ENCODE measurements at places on chromosomes 7 and 10.

DNA sequence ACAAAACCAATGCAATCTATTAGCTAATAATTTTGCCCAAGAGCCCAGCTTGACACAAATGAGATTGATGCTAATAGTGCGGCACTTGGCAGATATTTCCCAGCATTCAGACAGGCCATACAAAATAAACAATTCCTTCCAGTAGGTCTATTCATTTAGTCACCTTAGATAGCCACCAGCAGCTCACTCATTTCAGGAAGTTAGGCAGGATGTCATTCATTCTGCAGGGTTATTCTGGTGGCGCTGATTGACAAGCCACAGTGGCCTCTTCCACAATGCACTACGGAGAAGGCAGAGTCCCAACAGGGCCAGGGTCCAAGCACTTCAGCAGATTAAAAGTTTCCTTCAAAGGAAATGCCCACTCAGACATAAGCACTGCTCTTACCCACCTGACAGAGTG is 55.8 kb downstream of the PIK3AP1 start:
- DNase-seq = peak; percentile 54

DNA sequence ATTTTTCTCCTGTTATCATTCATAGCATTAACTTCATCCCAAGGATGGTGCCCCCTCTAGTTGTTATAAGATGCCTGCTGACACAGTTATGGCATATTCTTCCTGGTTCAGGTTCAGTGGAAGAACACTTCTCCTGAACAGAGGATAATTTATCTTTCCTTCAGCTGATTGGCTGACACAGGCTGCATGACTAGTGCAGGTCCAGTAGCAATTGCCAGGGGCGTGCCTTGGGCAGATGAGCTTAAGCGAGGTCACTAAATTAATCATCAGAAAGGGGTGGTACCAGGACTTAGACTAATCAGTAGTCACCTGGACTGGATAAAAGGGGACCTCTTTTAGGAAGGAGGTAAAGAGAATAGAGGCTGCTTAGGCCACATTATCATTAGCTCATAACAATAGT is 42.3 kb downstream of the BZW2 start:
- DNase-seq = no peak

- DNase-seq = no peak
These were observed 122.5 kb downstream of the TMEM26 start for GRCh38 chr10:61330669-61331068.

GRCh38 chr10:70650104-70650503 is 22.2 kb upstream of the ADAMTS14 start:
- no peak for DNase-seq

DNA sequence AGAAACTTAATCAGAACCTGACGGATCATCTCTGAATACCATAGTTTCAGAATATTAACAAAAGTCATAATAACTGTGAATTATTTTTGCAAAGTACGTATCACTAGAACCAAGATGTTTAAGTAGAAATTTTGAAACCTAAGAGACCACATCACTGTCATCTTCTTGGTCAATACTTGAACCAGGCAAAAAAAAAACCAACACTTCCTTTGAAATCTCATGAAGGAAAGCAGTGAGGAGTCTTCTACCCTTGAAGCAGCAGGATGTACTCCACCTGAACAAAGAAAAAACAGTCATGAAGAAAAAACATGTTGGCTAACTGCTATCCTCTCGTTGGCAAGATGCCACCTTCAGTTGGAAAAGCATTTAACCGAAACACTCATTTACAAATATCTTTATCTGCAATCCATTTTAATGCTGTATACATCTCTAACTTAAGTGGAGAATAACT is 82.4 kb downstream of the SRPK2 start:
- DNase-seq = no peak

- DNase-seq = no peak
These were observed 45.7 kb upstream of the ARID5B start for GRCh38 chr10:61855771-61856170.

GRCh38 chr10:4825868-4826791 is at the start of gene AKR1E2:
AKR1E2 (plus strand) TSS chr10:4826207; CDS start chr10:4826325, 118 bp downstream.
- peak; percentile 56 for DNase-seq

DNA sequence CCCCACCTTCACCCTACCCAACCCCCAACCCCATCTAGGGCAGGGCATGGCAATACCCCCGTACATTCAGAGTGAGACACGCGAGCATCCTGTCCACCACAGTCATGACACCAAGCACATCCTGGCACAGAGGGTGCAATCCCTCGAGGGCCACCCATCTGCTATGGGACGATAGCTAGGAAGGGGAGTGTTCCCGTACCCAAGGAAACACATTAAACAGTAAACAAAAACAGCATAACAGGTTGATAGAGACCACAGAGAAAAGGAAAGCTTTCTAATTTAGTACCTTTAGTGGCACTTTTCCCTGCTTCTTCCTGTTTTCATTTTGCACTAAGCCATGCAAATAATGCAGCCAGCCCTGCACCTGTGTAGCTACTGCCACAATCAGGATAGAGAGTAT is 2.3 kb upstream of the SMKR1 start:
- no peak for DNase-seq

DNA sequence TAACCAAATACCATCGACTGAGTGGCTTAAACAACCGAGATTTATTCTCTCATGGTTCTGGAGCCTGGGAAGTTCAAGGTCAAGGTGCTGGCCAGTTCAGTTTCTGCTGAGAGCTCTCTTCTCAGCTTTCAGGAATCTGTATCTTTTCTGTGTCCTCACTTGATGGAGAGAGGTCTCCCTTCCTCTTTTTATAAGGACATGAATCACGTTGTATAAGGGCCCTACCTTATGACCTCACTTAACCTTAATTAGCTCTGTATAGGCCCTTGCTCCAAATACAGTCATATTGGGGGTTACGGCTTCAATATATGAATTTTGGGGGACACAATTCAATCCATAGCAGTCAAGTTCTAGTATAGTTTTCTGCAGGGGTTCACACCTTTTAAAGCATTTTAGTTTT is 135.2 kb upstream of the ADO start:
- no peak for DNase-seq

GRCh38 chr7:111498391-111499007 is 63.8 kb downstream of the IMMP2L start:
- no peak for DNase-seq

DNA sequence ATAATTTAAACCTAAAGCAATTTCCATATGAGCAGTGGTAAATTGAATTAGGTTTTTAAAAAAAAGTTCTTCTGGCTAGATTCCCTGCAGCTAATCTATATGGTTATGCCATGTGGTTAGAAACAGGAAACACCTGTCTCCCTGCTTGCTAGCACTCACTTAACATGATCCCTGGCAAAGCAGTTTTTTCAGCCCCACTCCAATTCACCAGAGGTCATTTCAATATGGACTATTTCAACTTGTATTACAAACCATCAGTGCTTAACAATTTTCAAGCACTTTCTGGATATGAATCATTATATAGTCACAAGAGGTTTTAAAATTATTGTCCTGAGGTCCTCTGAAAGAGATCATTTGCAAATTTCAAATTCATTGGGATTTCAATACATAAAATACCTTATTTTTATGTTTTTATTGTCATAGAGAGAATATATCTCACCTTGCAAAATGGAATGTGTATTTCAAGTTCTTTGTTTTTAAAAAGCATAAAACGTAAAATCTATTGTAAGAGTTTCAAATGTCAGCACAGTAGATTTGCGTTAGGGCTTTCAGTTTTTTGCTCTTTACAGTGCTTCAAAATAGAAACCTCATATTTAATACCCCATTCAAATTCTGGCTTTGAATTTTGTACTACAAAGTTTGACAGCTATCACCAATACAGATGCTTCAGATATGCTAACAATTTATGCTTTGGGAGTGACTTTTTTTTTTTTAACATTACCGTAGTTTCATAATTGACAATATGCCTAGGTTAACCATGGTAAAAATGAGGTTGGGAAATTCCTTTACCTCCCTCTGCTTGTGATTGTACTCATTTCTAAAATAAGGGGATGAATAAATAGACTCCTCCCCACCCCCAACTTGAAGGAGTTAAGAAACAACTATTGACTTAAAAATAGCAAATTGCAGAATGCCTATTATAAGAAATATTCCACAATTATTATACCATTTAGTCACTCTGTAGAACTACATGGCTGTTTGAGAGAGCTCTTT is 117.5 kb upstream of the HGF start:
- no peak for DNase-seq

GRCh38 chr7:95874129-95874528 is 101.8 kb downstream of the DYNC1I1 start:
- DNase-seq = no peak

- no peak for DNase-seq
These were observed 44.0 kb downstream of the AKR1D1 start for GRCh38 chr7:138120140-138120827.

- peak; percentile 30 for DNase-seq
These were observed 168.3 kb upstream of the PPP1R3A start for GRCh38 chr7:114086914-114087652.

GRCh38 chr7:107915541-107915940 is 24.6 kb downstream of the DLD start:
- no peak for DNase-seq

- DNase-seq = no peak
These were observed 141.6 kb upstream of the TCERG1L start for GRCh38 chr10:131452926-131453720.

DNA sequence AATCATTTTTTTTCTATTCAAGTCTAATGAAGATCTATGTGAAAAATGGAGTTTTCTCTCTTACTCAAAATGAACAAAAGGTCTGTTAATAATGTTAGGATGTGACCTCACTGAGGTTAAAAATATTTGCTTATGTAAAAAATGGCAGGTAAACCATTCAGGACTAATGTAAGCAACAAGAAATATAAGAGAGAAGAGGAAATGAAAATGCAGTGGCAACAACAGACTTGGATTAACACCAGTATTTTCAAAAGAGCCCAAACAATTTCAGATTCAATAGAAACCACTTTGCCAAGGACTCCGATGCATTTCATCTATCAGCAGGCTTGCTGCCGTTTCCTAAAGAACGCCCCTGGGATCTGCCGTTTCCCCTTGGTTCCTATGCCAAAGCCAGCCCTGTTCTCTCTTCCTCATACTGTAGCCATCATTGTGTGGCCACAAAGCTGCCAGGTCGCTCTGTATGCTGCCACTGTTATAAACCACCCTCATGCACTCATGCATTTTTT is 66.4 kb downstream of the MTURN start:
- peak; percentile 22 for DNase-seq

DNA sequence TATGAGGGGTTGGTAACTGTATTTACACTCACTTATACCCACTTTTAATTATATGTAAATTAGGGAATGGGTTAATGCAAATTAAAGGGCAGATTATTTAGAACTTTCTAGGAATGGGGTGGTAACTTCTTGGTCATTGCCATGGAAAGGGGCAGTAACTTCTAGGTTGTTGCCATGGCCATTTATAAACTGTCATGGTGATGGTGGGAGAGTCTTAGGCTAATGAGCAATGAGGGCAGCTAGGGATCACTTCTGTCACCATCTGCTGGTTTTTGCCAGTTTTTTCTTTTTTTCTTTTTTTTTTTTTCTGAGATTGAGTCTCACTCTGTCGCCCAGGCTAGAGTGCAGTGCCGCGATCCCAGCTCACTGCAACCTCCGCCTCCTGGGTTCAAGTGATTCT is 33.1 kb downstream of the NAPEPLD start:
- DNase-seq = no peak

DNA sequence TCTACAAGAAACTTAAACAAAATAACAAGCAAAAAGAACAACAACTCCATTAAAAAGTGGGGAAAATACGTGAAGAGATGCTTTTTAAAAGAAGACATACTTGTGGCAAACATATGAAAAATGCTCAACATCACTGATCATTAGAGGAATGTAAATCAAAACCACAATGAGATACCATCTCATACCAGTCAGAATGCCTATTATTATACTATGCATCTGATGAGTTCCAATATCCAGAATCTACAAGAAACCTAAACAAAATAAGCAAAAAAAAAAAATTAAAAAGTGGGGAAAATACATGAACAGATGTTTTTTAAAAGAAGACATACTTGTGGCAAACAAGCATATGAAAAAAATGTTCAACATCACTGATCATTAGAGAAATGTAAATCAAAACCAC is 29.6 kb upstream of the AKR1C3 start:
- no peak for DNase-seq

- no peak for DNase-seq
These were observed 109.3 kb downstream of the CPEB3 start for GRCh38 chr10:92181575-92181974.

GRCh38 chr10:69742356-69742695 is 59.4 kb upstream of the COL13A1 start:
- no peak for DNase-seq

DNA sequence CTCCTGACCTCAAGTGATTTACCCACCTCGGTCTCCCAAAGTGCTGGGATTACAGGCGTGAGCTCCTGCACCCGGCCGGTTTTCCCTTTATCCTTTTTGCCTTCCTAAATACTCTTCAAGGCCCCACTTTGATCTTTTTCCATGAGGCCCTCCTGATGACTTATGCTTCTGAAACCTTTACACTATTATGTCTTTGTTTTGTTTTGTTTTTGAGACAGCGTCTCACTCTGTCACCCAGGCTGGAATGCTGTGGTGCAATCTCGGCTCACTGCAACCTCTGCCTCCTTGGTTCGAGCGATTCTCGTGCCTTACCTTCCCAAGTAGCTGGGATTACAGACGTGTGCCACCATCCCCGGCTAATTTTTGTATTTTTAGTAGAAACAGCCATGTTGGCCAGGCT is 3.8 kb downstream of the STMP1 start:
- DNase-seq = no peak

- no peak for DNase-seq
These were observed 490.0 kb downstream of the SH2D4B start for GRCh38 chr10:81027706-81028105.

GRCh38 chr10:103716206-103717160 is 138.9 kb downstream of the SH3PXD2A start:
- DNase-seq = no peak

DNA sequence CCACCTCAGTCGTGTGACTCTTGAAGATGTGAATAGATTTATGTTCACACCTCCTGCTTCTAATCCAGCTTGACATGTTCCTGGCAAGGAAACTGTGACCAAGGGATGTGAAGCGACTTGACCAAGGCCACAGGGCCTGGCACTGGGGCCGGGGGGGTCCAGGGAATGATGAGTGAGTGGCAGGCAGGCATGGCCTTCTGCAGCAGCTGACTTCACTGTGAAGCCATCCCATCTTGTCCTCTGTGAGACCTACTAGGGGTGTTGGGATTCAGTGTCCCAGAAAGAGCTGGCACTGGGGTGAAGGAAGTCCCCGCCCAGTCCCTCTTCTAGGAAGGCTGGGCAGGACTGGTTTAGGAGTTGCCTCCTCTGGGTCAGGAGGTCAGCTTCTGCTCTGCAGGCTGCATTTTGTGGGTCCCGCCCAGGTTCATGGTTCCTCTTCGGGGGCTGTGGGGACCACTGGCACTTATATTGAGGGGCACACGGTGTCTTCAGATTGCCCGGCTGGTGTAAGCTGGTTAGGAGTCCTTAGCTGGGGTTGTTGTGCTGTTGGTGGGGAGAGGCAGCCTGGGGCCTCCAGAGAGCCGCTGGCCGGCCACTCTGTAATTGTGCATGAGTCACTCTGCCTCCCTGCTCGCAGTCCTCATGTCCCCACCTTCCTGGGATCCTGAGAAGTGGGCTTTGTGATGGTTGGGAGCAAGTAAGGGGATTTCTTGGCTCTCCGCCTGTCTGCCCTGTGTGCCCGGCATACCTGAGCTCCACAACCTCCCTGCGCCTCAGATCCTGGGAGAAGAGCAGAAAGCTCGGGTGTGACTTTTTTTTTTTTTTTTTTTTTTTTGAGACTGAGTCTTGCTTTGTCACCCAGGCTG is 11.0 kb downstream of the ZMIZ1 start:
- DNase-seq = no peak
